Activated CD4-positive, alpha-beta T cell treated with anti-CD3 and anti-CD28 coated beads for 1 hour (primary cell): ENCODE measurements at places on chromosomes 16 and 17.
A peak's percentile ranks its signal among the peaks of the same experiment; 100 is the strongest.

- no peak for DNase-seq
These were observed 24.8 kb upstream of the CEP20 start for GRCh38 chr16:15913046-15913698.

GRCh38 chr17:45771271-45771959 lies 12.7 kb upstream of the CRHR1 start:
- no peak for DNase-seq

DNA sequence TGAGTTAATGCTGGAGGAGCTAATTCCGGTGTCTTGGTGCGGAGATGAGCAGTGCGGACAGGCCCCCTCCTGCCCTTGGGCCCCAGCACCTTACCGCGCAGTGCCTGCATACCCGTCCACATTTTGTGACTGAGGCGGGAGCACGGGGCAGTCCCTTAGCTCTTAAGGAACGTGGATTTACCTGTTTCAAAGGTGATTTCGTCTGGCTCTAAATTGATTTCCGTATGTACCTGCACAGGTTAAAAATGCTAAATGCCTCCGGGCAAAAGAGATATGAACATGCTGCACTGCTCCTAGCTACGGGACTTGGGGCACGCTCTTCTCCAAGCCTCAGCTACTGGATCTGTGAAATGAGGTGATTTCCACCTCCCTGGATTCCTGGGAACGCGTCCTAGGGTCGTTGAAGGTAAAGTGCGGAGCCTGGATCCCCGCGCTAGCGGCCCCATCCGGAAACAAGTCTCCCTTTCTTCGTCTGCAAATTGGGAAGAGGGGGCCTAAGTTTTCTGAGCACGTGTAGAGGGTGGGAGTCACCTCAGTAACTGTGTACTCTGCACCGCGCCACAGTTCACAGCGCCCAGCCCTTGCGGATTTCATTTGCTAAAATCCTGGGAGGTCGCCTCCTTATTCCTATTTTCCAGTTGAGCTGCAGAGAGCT lies 669 bp upstream of the CRISPLD2 start:
- DNase-seq: no peak

DNA sequence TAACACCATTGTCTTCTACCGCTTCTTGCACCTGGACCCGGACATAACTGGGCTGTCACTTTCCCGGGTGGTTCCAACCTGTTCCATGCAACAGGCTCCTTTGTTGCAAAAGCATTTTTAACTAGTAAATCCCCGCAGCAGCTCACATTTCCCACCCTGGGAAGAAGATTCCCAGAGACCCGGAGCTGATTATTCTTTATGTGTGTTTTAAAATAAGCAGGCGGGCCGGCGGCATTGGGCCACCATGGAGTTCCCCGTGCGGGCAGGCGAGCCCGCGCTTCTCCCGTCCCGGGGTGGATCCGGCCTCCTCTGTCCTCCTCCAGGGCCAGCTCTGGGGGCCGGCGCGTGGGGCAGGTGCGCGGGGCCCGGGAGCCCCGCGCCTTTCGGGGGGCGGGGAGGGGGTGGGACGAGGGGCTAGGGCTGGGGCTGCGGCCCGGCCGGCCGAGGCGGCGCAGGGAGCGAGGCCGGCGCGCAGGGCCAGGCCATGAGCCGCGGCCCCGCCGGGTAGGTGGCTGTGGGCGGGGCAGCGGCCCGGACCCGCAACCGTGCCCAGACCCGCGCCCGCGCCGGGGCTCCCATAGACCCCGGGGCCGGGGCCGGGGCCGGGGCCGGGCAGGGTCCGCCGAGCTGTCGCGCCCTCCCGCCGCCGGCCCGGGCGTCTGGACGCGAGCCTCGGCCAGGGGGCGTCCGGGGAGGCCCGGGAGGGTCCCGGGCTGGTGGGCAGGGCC lies 1.7 kb downstream of the CRAMP1 start:
- no peak for DNase-seq

GRCh38 chr16:22189473-22190080 lies 16.5 kb upstream of the EEF2K start:
- no peak for DNase-seq

DNA sequence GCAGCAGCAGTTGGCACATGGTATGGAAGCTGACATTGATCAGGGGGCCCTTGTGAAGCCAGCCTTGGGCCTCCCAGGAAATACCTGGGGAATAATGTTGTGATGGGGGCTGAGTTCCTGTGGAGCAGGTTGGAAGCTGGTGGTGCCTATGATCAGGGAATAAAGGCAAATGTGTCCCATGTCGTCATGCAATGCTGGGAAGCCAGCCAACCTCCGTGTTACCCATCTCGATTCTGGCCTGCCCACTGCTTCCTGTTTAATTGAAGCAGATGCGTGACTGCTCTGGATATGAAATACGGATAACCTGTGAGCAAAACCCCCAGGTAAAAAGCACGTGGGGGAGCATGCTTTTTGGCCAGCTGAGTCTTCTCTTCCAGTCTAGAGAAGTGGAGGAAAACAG lies 580.4 kb upstream of the HSBP1 start:
- DNase-seq: no peak

DNA sequence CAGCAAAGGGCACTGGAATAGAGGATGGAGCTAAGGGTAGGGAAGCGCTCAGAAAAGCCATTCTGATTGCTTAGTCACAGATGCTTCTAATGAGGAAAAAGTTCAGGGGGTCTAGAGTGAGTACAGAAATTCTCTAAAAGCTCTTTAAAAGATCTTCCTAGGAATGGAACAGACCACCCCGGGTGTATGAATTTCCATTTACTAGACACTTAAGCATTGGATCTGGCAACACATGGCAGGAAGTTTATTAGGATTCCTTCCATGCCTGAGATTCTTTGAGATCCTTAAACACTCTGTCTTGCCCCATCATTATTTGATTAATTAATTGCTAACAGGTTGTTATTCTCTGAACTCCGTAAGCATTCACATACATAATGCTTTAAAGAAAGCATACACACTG lies 8.5 kb downstream of the KRTAP9-7 start:
- no peak for DNase-seq

GRCh38 chr16:77171745-77172635 lies 19.0 kb upstream of the MON1B start:
- DNase-seq: no peak

DNA sequence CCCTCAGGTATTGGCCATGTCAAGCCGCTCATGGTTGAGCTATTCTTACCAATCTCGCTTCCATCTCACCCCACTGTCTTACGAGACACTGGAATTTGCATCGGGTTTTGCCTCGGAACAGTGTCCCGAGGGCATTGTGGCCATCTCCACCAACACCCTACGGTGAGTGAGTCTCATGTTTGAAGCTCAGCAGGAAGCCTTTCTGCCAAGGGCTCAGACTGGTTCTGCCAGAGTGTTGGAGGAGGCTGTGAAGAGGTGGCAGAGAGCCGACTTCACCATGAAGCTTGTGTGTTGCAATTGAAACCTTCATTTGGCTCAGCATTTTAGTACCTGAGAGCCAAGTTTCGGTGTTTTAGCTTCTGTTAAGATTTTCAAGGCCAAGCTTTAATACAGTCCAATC lies 38.0 kb downstream of the SF3B3 start:
- no peak for DNase-seq

- no peak for DNase-seq
These were observed 62.7 kb downstream of the GAS7 start for GRCh38 chr17:10135539-10136257.

DNA sequence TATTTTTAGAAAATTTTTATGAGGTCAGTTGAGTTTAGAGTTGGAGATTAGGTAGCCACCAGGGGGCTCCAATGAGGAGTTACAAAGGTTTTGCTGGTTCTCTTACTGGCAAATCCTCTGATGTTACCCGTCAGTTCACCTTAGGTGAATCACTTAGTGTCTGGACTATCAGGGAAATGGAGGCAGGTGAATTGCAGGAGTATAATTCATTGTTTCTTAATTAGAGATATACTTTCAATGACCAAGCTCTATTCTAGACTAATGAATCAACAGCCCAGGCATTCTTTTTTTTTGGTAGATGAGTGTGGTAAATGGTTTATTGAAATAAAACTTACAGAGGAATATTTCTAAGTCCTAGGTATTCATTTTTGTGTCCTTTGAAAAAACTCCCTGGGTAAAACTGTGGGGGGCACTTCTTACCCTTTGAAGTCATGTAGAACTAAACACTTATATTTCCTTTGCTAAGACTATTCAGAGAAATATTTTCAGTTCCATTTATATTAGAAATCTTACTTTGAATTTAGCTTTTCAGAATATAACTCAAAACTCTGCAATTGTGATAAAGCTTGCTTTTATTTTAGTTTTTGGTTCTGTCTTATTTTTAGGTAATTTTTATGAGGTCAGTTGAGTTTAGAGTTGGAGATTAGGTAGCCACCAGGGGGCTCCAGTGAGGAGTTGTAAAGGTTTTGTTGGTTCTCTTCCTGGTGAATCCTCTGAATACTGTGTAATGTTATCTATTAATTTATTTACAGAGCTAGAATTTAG lies 17.7 kb downstream of the PSMD11 start:
- no peak for DNase-seq

DNA sequence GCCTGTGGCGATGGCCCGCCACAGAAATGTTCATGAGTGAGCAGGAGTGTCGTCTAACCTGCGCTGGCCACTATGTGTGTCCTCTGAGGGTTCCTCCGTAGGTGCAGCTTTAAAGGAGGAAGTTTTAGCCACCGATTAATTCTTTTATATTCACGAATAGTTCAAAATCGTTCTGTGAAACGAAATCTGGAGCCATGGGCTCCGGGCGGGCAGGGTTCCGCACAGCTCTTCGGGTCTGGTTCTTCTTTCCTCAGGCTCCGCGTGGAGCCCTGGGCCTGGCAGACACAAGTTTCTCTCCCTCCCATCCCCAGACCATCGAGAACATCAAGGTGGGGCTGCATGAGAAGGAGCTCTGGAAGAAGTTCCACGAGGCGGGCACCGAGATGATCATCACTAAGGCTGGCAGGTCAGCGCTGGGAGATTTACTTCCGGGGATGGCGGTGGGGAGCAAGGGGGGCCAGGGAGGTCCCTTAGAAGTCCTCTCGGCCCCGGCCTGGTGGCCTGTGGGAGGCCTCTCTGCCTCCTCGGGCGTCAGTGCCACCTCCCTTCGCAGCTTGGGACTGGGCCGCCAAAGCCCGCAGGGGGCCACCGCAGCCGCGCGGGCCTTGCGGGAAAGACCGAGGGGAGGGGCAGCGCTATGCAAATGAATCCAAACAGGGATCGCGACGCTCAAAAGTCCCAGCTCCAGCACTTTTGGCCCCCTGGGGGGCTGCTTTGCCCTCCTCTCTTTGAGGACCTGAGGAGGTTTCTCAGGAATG lies 5.2 kb downstream of the TBX4 start:
- no peak for DNase-seq

GRCh38 chr16:16865374-16865773 lies 486.4 kb downstream of the NPIPA7 start:
- DNase-seq: no peak

- no peak for DNase-seq
These were observed 3.0 kb downstream of the OTOA start for GRCh38 chr16:21666772-21667171.

DNA sequence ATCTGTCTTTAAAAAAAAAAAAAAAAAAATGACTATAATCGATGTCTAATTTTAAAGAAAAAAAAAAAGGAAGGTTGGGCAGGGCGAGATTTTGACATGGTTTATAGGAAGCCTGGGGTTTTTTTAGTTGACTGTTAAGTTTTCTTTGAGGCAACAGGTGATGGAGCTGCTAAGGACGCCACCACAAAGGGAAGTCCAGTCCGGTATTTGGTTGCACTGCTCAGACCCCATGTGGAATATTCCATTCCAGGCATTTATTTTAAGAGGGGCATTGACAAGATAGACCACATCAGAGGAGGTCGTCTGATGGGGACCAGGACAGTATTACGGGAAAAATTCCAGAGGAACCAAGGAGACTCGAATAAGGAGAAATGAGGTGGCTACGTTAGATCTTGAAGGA lies 168.4 kb downstream of the CCDC182 start:
- no peak for DNase-seq

DNA sequence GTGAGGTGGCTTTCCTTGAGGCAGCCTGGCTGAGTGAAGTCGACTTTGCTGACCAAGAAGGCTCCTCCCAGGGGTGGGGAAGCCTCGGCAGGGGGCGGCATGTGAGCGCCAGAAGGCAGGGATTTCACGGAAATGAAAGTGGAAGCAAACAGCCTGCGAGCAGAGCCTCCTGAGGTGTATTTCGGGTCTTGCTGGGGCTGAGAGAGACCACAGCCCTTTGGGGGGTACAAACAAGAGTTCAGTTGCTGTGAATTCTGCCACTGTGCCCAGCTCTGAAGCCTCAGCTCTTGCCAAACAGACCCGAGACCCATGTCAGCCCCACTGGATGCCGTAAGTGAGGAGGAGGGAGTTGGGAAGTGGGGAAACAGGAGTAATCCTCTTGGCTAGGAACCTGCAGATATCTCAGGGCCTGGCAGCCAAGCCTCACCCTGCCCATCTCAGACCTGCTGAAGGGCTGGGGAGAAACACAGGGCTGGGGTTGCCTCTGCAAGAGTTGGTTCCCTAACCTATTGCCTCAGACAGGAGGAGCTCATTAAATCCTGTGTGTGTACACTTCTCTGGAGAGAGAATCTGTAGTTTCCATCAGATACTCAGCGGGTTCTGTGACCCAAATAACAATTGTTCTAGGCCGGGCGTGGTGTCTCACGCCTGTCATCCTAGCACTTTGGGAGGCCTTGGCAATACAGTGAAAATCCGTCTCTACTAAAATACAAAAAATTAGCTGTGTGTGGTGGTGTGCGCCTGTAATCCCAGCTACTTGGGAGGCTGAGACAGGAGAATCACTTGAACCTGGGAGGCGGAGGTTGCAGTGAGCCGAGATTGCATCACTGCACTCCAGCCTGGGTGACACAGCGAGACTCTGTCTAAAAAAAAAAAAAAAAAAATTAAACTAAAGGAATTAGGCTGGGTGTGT lies at the start of gene IFI35:
Gene IFI35, plus strand, starts transcription at position 146 of the 913 bp plus-strand sequence. Its CDS starts 164 bp downstream, at position 310.
- peak; percentile 83 for DNase-seq

- DNase-seq: no peak
These were observed 211.5 kb downstream of the CDH11 start for GRCh38 chr16:64910356-64910755.

GRCh38 chr17:57313097-57313835 lies 56.9 kb downstream of the MSI2 start:
- no peak for DNase-seq

- no peak for DNase-seq
These were observed 23.0 kb downstream of the KNOP1 start for GRCh38 chr16:19694989-19695388.

DNA sequence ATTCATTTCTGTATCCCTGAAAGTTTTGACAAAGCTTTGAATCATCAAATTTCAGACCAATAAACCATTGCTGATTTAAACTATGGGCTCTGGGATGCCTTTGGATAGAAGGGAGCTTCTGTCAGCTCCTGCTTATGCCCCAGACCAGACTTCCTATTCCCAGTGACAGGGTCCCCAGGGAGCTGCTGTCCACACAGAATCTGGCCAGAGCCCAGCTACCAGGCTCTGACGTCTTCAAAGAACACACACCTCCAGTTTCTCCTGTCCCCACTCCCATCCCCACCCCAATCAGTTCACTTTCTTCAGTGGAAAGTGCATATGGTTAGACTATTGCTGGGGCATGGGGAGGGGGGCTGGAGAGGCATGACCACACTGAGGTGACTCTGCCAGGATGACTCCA lies 51.6 kb upstream of the SREBF1 start:
- DNase-seq: no peak

DNA sequence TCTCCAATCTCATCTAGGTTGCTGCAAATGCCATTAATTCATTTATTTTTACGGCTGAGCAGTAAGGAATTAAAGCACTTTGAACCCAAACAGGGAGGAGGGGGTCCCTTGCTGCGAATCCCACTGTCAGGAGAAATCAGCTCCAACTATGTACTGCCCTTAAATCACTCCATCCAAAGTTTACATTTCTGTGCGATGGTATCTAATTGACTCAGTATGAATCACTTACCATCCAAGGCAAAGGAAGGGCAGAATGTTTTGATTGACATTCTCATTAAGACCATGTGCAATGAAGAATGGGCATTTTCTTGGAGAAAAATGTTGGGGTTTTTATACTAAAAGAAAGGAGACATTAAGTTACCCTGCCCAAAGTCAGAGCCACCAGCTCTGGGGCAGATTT lies 47.7 kb upstream of the XYLT1 start:
- no peak for DNase-seq
